ENCODE measurements at places on chromosomes 7 and 10.

GRCh38 chr10:4498711-4499251, 327.2 kb upstream of the AKR1E2 start:
- peak; percentile 92 for DNase-seq

GRCh38 chr7:123865517-123866117, 20.6 kb downstream of the HYAL4 start:
- DNase-seq = peak; percentile 90

DNA sequence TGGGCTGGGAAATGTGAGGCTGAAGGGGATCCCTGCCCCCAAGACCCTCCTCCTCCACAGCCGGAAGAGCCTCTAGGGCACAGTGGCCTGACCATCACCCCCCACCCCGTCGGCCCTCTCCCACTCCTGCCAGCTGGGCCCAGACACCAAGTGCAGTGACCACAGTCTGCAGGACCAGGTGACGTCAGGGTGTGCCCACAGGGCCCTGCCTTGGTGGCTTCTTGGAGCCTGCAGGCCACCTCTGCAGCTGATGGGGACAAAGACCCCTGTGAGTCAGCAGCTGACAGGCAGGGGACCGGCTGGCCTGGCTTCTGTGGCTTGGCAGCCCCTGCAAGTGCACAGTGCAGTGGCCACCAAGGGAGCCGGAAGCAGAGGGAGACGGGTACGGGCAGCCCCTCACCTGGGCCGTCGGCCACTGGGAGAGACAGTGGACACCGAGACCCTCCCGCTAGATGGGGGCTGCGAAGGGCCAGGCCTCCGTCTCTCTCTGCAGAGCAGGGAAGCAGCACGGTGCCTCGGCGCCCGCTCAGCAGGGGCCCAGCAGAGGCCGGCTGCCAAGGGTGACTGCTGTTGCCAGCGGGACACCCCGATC, 274.6 kb downstream of the ELFN1 start:
- DNase-seq = no peak

- peak; percentile 17 for DNase-seq
These were observed 1040.2 kb upstream of the SORCS1 start for GRCh38 chr10:108204528-108205305.

DNA sequence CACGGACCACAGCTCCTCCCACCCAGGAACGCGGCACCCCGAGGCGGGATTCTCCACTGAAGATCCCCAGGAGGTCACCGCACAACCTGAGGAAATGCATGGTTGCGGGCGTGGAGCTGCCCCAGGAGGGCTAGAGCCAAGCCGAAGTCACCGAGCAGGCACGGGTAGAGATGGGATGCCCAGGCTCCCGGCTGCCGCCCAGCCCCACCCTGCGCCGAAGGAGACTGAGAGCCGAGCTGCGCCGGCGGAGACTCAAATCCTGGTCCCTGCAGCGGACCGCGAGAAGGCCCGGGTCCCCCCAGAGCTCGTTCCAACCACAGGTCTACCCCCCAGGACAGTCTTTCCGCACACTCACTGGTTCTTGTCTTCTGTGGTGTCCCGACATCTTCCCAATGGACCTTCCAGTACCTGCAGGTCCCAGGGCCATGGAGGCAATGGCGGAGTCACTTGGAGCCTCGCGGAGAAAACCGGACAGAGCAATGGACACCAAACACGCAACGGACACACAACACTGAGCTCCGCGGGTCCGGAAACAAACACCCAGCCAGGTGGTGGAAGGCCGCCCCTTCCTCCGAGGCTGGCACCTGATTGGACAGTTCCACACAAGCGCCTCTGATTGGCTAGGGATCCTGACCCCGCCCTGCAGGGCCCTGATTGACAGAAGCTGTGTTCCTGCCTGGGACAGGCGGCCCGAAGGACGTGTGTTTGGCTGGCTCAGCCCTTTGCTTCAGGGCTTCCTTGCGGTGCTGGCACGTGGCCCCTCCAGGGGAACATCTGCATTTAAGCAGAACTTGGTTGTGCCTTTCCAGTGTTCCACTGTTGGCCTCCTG, 331.9 kb upstream of the NUPR2 start:
- no peak for DNase-seq

- peak; percentile 24 for DNase-seq
These were observed 645 bp upstream of the COPG2 start for GRCh38 chr7:130669085-130669700.

DNA sequence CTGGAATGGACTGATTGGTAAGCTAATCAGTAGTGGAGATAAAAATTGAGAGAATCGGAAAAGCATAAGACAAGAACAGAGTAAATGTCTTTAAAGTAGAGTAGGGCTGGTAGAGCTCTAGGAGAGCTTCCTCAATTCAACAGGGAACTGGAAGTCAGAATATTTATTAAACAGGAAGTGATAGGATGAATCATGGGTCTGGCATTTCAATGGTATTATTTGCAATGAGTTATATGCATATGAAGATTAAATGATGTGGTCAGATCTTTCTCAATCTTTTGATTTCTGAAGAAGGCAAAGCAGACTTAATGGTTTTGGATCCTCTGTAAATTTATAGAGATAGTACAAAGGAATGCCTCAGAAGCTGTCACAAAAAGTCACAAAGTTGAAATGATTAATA, 349.0 kb downstream of the HPSE2 start:
- DNase-seq = peak; percentile 4

- DNase-seq = no peak
These were observed 79.4 kb upstream of the PRR15 start for GRCh38 chr7:29484280-29484679.

GRCh38 chr7:36391436-36392198, 2.0 kb downstream of the ANLN start:
- DNase-seq = no peak

DNA sequence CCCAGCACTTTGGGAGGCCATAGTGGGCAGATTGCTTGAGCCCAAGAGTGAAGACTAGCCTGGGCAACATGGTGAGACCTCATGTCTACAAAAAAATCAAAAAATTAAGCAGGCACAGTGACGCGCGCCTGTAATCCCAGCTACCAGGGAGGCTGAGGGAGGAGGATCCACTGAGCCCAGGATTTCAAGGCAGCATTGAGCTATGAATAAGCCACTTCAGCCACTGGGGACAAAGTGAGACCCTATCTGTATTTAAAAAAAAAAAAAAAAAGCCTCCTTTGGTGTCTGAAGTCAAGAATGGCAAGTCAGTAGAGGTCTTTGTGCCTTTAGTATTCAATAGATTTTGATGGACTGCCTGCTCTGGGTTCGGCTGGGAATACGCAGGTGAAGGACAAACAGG, 85.7 kb downstream of the RALA start:
- DNase-seq = no peak

DNA sequence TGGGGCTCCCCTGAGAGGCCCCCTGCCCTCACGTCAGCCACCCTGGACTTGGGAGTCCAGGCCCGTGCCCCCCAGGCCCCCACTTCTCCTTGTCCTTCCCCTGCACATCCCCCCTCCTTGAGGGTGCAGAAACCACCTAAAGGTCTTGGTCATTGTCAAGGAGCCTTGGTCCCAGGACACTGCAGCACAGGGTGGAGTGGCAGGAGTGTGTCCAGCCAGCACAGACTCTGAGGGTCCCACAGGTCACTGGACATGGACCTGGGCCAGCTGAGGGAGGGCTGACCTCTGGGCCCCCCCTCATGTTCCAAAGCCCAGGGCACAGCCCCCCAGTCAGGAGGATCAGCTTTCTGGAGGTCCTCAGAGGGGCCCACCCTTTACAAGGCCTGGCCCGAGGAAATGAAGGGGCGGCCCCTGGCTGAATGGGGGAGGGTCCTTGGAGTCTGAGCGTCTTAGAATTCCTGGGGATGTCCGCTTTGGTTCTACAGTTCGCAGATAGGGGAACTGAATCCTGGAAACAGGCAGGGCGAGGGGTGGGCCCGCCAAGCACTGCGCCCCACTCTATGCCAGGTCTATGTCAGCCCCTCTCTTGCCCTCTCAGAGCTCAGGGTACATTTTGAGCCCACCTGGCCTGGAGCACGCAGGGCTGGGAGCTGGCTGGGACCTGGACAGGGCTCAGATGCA, 54.0 kb downstream of the PWWP2B start:
- DNase-seq = no peak

DNA sequence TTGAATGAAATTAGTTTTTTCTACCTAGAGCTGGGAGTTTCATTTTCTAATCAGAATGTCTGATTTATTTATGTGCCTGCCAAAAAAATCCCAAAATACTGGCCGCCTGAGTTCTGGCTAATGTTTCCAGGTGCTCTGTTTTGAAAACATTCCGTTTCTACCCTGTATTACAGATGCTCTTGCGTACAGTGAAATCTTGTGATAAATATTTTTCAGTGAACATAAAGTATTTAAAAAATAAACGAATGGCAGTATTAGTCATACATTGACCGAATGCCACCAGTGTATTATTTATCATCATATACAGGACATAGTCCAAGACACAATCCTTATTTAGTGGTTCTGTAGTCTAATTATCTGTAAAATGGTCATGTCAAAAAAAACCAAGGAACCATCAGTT, 102.8 kb downstream of the KAT6B start:
- peak; percentile 67 for DNase-seq

- no peak for DNase-seq
These were observed 38.2 kb downstream of the ELAPOR2 start for GRCh38 chr7:87021285-87021684.

- peak; percentile 1 for DNase-seq
These were observed 89.4 kb downstream of the LRRTM3 start for GRCh38 chr10:67015225-67015624.

DNA sequence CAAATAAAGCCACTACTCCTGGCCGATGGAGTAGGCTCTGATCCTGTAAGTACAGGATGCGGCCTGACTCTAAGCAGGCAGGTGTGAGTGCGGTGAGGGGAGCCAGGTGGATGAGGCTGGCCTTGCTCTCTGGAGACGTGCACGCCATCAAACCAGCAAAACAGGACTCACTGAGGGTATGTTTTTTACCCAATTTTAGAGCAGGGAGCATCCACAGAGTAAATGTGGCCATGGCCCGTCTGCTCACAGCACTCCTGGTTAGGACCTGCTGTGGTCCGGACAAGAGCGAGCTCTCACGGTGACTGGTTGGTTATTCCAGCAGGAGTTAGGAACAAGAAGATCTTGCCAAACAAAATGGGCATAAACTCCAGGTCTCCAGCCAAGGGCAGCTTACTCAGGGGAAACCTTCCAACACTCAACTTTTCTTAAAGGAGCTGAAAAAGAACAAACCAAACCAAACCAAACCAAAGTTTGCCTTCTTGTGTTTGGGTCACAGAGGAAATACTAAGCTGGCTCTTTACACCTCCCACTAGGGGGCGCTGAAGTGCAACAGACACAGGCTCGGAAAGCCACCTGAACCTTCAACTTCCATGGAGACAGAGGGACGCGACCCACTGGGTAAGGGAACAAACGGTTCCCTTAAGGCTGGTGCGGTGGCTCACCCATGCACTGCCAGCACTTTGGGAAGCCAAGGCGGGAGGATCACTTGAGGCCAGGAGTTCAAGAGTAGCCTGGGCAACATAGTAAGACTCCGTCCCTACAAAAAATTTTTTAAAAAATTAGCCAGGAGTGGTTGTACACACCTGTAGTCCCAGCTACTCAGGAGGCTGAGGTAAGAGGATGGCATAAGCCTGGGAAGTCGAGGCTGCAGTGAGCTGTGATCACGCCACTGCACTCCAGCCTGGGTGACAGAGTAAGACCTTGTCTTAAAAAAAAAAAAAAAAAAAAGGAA, 122.4 kb downstream of the CLEC2L start:
- DNase-seq = peak; percentile 93

GRCh38 chr10:127907411-127908105, 655 bp downstream of the PTPRE start:
- DNase-seq = peak; percentile 71

DNA sequence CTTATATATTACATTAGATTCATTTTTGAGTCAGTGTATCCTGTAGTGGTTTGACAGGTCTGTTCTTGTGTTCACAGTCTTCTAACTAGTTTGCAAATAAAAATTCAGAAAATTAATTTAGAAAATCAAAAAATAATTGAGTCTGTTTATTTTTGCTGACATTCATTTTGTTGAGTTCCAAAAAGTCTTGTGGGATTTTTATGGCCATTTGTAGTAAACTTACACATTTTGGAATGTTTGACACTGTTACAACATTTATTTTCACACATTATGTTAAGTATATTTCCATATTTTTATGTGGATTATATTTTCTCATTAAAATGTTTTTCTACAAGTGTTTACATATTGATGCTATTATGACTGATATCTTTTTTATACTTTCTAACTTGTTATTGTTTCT, 16.4 kb downstream of the RABGEF1 start:
- no peak for DNase-seq

GRCh38 chr7:156117542-156118247, 305.4 kb upstream of the SHH start:
- DNase-seq = no peak

- DNase-seq = no peak
These were observed 98.5 kb upstream of the RAB11FIP2 start for GRCh38 chr10:118145256-118145655.

DNA sequence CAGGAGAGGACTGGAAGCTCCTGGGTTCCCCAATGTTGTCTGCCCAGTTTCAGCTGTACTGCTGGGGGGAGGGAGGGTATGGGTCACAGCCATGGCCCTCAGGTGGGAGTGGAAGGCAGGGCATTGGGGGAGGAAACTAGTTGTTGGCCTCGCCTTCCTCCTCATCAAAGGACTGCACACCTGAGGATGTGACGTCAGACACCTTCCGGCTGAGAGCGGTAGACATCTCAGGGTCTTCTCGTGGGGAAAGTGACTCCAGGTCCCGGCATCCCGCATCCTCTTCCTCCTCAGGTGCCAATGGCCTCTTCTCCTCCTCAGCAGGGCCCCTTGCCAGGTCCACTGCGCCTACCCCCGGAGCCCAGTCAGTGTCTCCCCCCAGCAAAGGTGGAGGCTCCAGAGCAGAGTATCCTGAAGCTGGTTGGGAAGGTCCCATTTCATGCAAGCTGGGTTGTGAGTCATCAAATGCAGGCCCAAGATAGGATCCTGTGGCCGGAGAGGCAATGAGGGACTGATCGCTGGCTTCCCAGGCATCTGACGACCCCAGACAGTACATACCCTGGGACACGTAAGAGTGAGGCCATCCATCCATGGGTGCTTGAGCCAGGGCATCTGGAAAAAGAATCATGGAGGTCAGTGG, 6.0 kb downstream of the FAM131B start:
- DNase-seq = no peak

DNA sequence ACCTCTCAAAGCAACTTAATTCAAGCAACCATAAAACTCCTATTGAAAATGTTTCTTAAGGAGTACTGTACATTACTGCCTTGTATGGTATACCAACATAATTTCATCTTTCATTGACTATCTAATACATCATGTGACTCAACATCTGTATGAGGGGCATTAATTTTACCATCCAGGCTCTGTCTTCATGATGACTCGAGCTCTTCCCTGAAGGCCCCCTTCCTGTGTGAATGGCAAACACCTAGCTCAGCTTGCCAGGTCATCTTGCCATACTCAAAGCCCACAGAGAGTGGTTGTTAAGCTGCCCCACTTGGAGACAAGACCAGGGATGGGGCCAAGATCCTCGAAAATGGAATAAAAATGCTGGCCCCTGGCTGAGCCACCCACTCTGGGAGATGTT, 82.4 kb downstream of the SGMS1 start:
- no peak for DNase-seq

- no peak for DNase-seq
These were observed 64.8 kb downstream of the PWWP2B start for GRCh38 chr10:132461683-132462231.

- no peak for DNase-seq
These were observed 48.2 kb downstream of the DNAJC12 start for GRCh38 chr10:67789769-67790168.

GRCh38 chr10:69248117-69248730, 28.1 kb downstream of the HKDC1 start:
- no peak for DNase-seq

- no peak for DNase-seq
These were observed 553.3 kb downstream of the INHBA start for GRCh38 chr7:41149576-41149975.

GRCh38 chr10:30816159-30816819, 186.7 kb upstream of the LYZL2 start:
- no peak for DNase-seq

GRCh38 chr10:130254662-130255061, 118.5 kb downstream of the GLRX3 start:
- no peak for DNase-seq

Data from choroid plexus epithelial cell (primary cell).